NCI-H1092 (cell line): ENCODE measurements at places on chromosomes 2 and 18.

DNA sequence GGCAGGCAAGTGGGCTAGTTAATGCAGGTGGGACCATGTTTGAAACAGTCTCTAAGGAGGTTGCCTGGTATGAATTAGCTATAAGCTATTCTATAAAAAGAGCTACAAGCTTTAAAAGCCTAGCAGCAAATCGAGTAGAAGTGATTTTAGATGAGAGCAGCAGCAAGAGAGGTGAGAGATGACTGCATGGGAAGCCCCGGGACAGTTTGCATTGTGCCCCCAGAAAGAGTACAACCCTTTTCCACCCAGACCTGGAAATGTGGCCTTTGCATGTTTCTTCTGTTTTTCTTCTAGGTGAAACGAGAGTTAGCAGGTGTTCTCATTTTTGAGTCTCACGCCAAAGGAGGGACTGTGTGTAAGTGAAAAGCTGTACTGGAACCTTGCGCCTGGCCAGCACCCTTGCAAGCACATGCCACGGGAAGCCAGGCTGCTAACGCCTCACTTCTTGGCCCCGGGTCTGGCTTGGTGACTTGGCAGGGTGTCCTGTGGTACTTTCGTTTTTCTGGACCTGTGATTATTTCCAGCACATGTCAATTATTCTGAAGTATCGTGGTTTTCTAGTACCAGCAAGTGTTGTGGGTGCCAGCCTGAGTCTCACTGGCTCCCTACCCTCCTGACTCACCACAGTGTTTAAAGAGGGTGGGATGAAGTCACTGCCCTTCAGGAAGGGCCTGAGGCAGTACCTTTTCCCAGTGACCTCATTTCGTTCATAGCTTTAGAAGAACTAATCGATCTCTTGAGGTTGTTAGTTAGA lies 90.3 kb upstream of the MAP3K20 start:
- no peak for DNase-seq

DNA sequence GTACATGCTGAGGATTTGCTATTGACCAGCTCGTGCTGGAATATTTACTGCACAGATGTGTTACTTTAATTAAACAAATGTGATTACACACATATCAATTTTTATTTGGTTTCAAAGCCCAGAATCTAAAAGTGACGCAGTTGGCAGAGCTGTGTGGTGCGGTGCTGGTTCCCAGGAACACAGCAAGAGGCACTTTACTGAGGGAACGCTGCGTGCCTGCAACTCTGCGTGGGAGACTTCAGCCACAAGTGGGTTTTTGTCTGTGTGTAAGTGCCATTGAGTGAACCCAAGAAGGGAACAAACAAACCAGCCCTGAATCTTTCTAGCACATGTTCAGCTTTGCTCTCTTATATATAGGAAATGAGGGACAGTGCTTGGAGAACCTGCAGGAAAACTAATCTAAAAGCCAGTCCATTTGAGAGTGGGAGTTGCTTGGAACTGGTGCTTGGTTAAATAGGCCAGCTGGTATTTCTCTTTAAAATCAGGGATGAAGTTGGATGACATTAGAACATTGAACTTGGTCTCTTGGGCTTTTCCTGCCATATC lies 196.6 kb upstream of the CELF4 start:
- no peak for DNase-seq

DNA sequence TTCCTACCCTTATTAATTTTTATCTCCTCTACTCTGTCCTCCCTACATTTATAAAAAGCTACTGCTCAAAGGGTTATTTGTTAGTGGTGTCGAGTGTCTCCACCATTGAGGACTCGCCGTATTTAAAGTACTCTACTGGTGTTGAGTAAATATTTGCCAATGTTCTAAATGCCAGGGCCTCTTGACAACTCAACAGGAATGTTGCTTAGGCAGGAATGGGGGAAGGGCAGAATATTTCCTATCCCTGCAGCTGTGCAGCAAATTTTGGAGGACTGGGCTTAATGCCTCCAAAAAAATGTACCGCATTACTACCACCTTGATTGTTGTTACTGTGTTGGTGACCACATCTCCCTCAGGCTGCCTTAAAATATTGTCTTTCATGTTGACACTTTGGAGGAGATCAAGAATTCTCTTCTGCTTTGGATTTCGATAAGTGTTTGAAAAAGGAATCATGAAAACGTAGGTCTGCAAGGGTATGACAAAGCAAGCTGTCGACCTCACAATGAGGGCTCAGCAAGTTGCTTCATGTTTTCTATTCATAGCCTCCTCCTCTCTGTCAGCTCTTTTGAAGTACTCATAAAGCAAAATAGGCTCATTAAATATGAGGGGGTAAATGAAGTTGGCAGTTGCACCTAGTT lies 84.3 kb downstream of the EFEMP1 start:
- DNase-seq, result peak; percentile 77

DNA sequence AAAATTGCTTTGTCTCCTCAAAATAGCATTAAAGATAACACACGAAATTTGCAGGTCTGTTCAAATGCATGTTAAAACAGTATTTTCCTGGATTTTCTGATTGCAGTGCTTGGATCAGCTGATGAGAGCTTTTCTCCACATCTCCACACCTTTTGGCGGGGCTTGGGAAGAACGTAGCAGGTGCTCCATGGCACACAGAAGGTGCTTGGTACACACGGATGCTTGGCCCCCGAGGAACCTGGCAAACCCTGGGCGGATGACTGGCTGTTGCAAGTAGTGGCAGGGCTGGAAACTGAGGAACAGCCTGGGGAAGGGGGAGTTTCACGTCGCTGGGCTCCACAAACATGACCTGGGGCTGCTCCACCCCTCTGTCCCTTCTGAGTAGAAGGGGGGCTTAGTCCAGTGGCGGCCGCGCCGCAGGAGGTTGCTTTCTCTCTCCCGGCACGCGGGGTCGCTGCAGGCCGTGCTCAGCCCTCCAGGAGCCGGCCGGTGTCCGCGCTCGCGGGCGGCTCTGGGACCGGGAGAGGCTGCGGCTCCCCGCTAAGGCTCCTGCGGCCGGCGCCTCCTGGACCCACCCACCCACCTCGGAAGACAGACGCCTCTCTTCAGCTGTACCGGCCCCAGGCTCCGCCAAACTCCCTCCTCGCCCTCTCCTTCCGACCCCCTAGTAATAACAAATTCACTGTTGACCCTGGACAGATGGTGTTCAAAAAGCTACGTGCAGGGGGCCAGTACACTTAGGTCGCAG lies 69.3 kb downstream of the MARCO start:
- DNase-seq, result peak; percentile 22

GRCh38 chr2:10568736-10569432 lies 120.8 kb upstream of the ODC1 start:
- no peak for DNase-seq

DNA sequence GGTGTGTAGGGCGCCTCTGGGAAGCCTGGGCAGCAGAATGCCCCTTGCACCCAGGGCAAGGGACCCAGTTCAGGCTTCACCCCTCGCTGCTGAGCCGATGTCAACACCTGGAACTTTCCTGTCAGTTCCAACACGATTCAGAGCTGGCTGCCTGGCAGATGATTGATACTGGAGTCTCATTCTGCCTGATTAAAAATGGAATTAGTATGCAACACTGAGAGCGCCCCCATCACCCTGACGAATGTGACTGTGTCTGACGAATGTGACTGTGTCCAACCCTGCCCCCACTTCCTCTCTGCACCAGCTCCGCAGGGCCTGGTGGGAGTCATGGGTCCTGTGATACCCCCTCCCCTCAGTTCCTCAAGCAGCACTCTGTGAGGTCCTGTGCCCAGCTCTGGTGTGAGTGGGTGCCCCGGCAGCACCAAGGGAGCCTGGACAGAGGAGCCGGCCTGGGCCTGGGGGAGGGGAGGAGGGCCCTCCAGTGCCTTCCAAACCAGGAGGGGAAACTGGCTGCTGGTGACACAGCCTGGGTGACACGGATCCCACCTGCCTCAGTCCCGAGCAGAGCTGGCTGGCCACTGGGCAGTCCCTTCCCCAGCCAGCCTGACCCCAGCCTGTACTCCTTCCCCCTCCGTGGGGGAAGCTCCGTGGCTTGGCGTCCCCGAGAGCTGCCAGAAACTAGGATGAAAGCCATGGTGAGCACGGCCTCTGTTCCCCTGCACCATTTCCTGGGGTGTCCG lies 41.4 kb upstream of the ALPP start:
- no peak for DNase-seq

GRCh38 chr2:26742048-26742770 lies 21.9 kb upstream of the SLC35F6 start:
- no peak for DNase-seq

DNA sequence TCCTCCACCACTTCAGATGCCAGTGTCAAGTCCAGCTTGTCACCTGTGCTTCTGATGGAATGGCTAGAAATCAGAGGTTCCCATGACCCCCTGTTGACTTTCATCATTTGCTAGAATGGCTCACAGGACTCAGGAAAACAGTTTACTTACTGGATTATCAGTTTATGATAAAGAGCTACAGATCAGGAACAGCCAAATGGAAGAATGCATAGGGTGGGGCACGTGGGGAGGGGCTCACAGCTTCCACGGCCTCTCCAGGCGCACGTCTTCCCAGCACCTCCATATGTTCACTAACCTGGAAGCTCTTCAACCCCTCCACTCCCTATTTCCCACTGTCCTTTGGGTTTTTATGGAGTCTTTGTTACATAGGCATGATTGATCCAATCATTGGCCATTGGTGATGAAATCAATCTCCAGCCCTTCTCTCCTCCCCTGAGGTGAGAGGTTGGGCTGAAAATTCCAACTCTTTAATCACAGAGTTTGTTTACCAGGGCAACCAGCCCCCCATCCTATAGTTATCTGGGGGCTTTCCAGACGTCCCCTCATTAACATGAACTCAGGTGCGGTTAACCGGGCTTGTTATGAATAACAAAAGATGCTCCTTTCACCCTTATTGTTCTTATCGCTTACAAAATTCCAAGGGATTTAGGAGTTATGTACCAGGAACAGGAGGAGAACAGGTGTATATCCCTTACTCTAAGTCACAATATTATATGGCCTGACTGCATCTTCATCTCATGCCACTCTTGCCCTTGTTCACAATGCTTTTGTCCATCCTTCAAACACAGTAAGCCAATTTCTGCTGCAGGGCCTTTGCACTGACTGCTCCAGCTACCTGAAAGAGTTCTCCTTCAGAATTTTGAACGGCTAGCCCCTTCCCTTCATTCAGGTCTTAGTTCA lies 35.2 kb downstream of the ANXA4 start:
- no peak for DNase-seq

DNA sequence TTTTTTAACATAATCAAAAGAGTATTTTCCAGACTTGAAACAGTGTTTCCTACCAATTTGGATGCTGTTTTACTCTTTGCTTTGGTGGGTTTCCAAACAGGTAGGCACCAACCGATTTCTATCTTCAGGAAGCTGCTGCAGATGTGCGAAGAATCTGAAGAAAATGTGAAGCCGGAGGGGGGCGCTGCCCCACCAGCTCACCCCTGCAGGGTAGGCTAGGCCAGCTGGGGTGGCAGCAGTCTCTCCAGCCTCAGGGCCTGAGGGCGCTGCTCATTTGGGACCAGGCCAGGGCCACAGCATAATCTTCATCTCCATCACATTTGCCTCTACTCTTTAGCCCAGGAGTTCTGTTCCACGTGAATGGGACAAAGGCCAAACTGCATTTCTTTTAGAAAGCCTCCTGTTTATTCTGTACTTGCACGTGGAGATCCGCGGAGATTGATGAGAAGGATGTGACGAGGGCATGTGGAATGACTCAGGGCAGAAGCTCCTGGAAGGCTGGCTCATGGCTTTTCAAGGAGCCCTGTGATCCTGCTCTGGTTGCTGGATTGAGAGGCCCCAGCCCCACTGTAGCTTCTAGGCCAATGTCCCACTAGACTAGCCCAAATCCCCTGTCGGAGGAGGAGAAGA lies 84.2 kb upstream of the FAM136A start:
- DNase-seq, result no peak

GRCh38 chr18:44541159-44541558 lies 139.5 kb upstream of the SETBP1 start:
- no peak for DNase-seq

DNA sequence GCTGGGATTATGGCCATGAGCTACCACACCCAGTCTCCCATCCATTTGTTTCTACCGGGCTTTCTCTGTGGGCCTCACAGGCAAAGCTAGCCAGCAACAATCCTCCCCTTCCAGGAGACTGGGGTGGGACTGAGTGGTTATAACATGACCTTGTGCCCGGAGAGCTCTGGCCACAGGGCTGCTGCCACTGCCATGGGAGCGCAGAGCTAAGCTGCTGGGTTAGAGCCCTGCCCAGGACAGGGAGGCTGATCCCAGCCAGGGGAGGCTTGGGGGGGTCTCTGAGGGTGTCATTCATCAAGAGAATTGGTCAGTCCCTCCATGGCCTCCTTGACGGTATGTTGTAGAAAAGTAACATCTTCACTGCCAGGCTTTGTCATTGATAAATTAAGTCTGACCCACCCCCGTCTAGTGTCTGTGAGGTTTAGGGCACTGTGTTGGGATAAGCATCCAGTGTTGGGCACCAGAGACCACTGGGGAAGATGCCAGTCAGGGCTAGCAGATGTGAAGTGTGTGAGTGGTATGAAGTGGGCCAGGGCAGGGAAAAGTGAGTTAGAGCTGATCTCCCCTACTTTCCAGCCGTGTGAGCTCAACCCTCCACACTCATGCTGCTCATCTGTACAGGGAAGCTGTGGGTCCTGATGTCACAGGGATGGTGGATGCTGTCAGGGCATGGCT lies 368.4 kb upstream of the HS6ST1 start:
- DNase-seq, result no peak

DNA sequence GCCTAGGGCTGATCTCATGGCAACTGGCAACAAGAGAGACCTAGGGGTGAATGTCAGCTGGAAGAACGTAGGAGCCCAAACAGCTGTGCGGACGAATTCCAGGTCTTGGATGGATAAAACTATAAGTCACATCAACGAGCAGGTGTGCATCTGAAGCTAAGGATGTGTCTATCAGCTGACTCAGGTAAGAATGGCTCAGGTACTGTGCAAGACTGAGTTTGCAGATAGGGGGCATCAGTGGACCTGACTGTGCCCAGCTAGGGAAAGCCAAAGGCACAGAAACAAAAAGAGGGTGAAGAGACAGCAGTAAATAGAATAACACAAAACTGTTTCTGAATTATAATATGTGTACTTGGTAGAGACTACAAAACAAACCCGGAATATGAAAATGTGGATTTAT lies 357.3 kb downstream of the ZEB2 start:
- no peak for DNase-seq

- DNase-seq, result no peak
Measured at GRCh38 chr18:29838556-29838955, 1204.0 kb downstream of the DSC3 start.

DNA sequence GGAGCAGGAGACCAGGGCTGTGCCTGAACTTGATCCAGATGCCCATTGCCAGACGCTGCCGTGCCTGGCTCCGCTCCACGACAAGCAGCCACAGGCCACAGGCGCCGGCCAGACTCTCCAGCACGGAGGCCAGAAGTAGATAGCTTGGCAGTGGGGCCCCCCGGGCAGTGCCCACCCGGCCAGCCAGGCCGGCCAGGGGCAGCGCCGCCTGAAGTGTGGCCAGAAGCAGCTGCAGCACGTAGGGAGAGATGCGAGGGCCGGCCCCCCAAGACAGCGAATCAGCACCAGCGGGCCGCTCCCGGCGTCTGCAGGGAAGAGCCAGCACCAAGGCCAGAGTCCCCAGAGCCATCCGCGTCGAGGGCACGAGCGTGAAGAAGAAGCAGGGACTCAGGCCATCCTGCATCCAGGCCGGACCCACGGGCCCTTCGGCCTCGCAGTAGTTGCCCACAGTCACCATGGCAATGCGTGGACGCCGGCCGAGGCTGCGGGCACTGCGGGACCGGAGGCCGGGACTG lies 484 bp downstream of the ABCB6 start:
- DNase-seq, result peak; percentile 52

- no peak for DNase-seq
Measured at GRCh38 chr2:181046833-181047232, 66.4 kb downstream of the UBE2E3 start.

- DNase-seq, result no peak
Measured at GRCh38 chr2:186309901-186310300, 176.2 kb upstream of the ZC3H15 start.

GRCh38 chr18:50022985-50023384 lies 172.0 kb downstream of the MYO5B start:
- no peak for DNase-seq

- no peak for DNase-seq
Measured at GRCh38 chr2:107473150-107473549, 353.5 kb upstream of the RGPD4 start.
